ENCODE measurements at places on chromosomes 1 and 21. TPM values are rescaled to one million over a fixed set of nuclear protein-coding genes. Genes with fewer than 3 reads are reported as not detected.

OR2L13 gene
- not detected for total RNA-seq

HJV gene
- total RNA-seq: not detected

SLFNL1 gene
- total RNA-seq: not detected

- H3K36me3 ChIP-seq: no peaks in the 10 kb centered on the region
- H3K27ac ChIP-seq: no peak overlapping the region
- no peak for DNase-seq
- no peak overlapping the region for H3K4me3 ChIP-seq
- H3K27me3 ChIP-seq: no peaks in the 10 kb centered on the region
These were observed 88.4 kb downstream of the ADGRL2 start for GRCh38 chr1:81889166-81889565.

- DNase-seq: no peak
- H3K27me3 ChIP-seq: no peaks in the 10 kb centered on the region
- H3K36me3 ChIP-seq: no peaks in the 10 kb centered on the region
- H3K4me3 ChIP-seq: peak overlapping the region; percentile 60
- peak overlapping the region; percentile 88 for H3K27ac ChIP-seq
- H3K4me1 ChIP-seq: peaks cover 61% of the 10 kb centered on the region
These were observed 11.6 kb upstream of the SESN2 start for GRCh38 chr1:28247612-28248272.

- no peaks in the 10 kb centered on the region for H3K36me3 ChIP-seq
- no peak overlapping the region for H3K4me3 ChIP-seq
These were observed 57.9 kb upstream of the TENT5B start for GRCh38 chr1:27070390-27071048.

DNA sequence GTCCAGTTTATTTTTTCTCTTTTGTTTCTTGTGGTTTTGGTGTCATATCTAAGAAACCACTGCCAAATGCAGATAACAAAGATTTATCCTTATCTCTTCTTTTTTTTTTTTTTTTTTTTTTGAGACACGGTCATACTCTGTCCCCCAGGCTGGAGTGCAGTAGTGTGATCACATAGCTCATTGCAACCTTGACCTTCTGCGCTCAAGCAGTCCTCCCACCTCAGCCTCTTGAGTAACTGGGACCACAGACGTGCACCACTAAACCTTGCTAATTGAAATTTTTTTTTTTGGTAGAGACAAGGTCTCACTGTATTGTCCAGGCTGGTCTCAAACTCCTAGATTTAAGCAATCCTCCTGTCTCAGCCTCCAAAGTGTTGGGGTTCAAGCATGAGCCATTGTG, 8.9 kb downstream of the SLC66A1 start:
- DNase-seq: no peak
- H3K27ac ChIP-seq: no peak overlapping the region
- no peak overlapping the region for H3K4me3 ChIP-seq
- H3K4me1 ChIP-seq: peaks cover 12% of the 10 kb centered on the region

DNA sequence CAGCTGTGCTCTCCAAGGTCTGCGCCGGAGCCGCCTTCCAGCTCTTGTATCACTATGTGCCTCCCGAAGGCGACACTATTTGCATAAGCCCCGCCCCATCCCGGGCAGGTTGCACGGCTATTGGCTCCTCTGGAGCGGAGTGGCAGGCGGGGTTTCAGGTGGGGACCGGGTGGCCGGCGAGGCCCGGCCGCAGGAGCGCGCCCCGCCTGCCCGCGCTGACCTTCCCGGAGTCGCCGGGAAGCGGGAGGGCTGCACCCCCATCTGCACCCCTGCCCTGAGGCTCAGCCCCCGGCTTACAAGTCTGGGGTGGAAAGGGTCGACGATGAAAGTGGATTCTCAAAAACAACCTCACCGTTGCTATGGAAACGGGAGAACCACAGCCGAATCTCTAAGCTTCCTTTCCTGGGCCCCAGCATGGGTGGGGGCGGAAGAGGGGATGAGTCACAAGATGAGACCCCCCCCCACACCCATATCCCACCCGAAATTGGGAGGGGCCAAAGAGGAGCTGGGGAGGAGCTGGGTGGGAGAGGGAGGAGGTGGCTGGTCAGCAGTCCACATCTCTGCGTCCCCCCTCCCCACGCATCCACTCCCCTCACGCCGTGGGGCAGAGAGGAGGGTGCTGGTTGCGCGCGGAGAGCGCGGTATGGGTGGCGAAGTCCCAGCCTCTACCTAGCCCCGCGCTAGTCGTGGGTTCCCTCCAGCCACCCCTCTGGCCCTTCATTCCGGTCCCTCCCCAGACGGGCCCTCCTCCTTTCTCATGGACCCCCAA, at the start of gene HPCAL4:
HPCAL4 (minus strand) TSS at position 51 of the 769 bp plus-strand sequence. CDS start 6,830 bp downstream, outside the sequence.
- DNase-seq: peak; percentile 96
- peaks cover 22% of the 10 kb centered on the region for H3K4me1 ChIP-seq
- H3K27me3 ChIP-seq: no peaks in the 10 kb centered on the region
- peak within 1 kb of the TSS; percentile 54 for H3K4me3 ChIP-seq

KCNK2 gene
- total RNA-seq: 2.8 TPM

- no peak overlapping the region for H3K4me3 ChIP-seq
- peaks cover 4% of the 10 kb centered on the region for H3K27me3 ChIP-seq
- H3K4me1 ChIP-seq: no peaks in the 10 kb centered on the region
- no peaks in the 10 kb centered on the region for H3K36me3 ChIP-seq
These were observed 219.3 kb downstream of the KCNJ6 start for GRCh38 chr21:37696936-37697335.

DNA sequence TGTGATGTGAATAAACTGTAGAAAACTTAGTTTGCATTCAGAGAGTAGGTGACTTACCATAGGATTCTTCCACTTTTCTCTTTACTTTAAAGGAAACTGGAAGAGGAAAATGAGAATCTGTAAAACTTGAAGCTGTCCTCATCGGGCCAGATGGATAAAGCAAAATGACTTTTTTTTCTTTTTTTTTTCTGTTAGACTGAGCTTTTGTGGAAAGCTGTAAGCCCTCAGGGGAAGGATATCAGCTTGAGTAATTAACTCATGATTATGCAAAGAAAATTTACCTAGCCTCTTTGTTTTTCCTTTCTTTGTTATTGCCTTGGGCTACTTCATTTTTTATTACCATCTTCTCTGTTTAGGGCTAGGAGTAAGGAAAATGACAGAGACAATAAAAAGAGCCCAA, 53.4 kb downstream of the DPH5 start:
- no peaks in the 10 kb centered on the region for H3K27me3 ChIP-seq
- H3K27ac ChIP-seq: no peak overlapping the region
- H3K36me3 ChIP-seq: peaks cover 9% of the 10 kb centered on the region

DNA sequence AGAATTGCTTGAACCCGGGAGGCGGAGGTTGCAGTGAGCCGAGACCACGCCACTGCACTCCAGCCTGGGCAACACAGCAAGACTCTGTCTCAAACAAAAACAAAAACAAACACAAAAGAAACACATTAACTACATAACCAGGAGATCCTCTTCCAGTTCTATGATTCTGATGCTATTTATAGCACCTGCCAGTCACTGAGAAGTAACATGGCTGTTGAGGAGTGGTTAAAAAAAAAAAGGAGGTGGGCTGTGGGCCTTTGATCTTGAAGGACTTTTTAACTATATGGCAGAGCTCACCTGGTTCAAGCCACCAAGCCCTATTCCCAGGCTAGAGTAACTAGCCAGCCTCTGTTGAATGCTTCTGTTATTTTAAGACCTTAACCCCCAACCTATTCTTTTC, 148.8 kb downstream of the ZBTB18 start:
- DNase-seq: no peak
- H3K36me3 ChIP-seq: no peaks in the 10 kb centered on the region
- no peak overlapping the region for H3K27ac ChIP-seq
- no peak overlapping the region for H3K4me3 ChIP-seq
- H3K27me3 ChIP-seq: no peaks in the 10 kb centered on the region

All from stomach (tissue), 19 donors.